ELR (cell line): ENCODE measurements at places on chromosomes 6 and 20.

DNA sequence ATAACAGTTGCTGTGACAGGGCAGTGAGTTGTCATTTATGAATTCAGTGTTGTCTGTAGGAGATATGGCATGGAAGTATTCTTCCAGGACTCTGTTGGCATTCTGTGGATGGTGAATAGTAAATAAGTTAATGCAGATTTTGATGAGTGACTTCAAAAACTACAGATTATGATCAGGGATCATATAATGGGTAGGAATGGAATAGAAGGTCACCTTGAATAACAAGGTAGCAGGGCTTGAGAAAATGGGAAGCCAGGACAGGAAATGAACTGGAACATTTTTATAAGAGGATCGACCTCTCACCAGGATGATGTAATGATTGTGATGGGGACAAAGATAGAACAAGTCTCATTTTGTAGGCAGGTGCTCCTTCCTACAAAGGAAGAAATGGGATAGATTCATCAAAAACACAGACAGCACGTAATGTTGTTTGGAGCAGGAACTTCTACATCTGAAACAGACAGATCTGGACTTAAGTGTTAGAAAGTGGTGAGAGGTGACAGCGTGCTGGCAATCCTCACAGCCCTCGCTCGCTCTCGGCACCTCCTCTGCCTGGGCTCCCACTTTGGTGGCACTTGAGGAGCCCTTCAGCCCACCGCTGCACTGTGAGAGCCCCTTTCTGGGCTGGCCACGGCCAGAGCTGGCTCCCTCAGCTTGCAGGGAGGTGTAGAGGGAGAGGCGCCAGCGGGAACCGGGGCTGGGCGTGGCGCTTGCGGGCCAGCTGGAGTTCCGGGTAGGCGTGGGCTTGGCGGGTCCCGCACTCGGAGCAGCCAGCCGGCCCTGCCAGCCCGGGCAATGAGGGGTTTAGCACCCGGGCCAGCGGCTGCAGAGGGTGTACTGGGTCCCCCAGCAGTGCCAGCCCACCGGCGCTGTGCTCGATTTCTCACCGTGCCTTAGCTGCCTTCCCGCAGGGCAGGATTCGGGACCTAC, 30.8 kb upstream of the SSR1 start:
- no peak for DNase-seq

DNA sequence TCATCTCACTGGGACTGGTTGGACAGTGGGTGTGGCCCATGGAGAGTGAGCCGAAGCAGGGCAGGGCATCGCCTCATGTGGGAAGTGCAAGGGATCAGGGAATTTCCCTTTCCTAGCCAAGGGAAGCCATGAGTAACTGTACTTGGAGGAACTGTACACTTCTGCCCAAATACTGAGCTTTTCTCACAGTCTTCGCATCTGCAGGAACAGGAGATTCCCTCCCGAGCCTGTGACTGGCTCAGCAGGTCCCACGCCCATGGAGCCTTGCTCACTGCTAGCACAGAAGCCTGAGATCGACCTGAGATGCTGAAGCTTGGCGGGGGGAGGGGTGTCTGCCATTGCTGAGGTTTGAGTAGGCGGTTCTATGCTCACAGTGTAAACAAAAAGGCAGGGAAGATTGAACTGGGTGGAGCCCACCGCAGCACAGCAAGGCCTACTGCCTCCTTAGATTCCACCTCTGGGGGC, 10.4 kb upstream of the CALHM5 start:
- DNase-seq, result no peak

DNA sequence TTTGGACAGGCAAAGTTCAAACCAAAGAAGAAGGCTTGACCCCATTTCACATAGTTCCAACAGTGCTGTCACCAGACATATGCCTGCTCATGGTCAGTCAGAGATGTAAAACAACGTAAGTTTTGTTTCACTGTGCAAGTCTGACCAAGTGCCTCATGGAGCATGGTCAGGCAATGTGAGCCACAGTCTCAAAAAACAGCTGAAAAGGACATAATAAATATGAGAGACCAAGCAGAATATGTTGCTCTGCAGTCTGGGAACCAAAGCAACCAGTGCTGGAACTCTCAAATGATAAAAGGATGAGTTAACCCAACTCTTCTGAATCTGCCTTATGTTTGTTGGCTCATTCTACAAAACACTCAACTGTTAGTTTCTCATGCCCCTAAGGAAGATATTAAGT, 39.9 kb upstream of the DST start:
- DNase-seq, result no peak

DNA sequence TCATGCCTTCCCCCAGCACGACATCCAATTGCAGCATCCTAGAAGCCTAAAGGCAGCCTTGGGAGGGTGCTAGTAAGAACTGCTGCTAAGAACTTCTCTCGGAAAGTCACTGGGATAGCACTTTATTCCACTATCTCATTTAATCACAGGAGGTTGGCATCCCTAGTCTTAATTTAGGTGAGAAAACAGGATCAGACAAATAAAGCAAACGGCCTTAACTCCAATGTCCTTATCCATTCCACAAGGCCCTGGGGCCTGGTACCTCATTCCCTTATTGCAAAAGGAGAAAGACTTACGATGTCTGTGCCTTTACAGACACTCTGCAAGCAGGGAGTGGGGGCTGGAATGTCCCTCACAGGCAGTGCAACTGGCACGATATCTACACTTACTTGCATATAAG, 60.7 kb downstream of the BFSP1 start:
- no peak for DNase-seq

DNA sequence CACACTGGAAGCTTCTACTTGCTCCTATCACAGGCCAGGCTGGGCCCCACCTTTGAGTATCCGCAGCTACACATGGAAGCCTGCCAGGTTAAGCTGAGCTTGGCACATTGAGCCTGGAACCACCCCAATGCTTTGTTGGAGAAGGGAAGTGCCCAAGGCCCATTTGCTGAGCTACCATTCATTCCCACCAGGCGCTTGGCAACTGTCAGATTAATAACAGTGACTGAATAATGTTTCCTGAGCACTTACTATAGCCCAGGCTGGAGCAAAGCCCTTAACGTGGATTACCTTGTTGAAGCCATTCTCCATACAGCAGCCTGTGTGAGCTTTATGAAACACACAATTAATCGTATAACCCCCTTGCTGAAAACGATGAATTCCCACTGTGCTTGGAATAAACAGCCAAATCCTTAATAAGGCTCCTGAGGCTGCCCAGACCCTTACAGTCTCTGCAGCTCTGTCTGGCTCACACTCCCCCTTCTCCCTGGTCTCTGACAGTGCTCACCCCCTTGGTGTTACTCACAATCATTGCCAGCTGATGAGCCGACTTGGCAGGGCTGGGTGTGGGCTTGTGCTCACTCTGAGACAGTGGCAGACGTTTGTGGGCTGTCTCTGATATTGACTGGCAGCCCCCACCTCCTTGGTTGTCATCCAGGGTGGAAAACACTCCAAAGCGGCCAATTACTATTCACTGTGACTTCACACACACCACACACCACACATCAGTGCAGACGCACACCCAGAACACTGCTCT, 357.1 kb downstream of the MAFB start:
- DNase-seq, result no peak

DNA sequence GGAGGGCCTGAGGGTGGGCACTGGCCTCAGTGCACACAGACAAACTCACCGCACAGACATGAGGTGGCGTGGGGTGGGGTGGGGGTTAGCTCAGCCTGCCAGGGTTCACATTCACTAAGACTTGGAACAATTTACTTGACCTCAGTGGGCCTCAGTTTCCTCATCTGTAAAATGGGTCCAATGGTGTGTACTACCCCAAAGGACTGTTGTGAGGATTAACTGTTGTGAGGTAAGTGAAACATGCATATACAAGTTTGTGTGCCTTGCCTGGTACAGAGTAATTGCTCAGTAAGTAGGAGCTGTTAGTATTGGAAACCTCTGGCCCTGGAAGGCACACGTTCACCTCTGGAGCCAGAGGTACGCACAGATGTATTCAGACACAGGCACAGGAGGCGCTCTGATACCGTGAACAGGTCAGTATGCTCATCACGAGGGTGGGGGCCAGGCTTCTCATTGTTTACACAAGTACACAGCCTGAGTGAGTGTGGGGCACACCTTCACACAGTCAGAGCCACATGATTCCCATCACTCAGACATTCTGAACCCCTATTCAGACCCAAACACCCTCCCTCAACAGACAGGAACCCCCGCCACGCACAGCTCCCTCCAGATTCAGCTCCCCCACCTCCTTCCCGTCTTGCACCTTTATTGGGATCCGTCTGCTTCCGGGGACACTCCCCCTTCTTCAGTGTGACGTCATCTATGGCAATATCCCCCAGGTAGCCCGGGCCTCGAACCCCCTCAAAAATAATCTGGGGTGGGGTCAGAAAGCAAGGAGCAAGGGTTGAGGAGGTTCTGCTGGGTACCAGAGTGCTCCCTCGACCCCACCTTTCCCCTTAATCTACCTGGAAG, 59.9 kb downstream of the MDGA1 start:
- DNase-seq, result no peak

DNA sequence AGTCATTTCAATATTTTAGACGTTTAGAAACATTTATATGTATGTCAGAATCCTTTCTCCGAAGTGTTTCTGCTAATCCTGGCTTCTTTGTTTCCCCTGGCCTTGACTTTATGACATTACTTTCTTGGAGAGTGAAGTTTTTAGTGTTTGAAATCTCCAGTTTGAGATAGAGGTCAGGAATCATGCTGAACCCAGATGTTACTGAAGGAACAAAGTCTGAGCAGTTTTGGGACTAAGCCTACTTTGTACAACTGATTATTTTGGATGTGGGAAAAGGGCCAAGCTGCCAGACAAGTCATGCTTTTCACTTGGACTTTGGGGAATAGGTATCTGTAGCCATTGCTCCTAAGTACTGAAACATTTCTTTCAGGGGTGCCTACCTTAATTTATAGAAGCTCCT, 2.3 kb downstream of the RNF144B start:
- peak; percentile 30 for DNase-seq

- DNase-seq, result no peak
Measured at GRCh38 chr6:133817460-133818047, 71.4 kb upstream of the TCF21 start.

DNA sequence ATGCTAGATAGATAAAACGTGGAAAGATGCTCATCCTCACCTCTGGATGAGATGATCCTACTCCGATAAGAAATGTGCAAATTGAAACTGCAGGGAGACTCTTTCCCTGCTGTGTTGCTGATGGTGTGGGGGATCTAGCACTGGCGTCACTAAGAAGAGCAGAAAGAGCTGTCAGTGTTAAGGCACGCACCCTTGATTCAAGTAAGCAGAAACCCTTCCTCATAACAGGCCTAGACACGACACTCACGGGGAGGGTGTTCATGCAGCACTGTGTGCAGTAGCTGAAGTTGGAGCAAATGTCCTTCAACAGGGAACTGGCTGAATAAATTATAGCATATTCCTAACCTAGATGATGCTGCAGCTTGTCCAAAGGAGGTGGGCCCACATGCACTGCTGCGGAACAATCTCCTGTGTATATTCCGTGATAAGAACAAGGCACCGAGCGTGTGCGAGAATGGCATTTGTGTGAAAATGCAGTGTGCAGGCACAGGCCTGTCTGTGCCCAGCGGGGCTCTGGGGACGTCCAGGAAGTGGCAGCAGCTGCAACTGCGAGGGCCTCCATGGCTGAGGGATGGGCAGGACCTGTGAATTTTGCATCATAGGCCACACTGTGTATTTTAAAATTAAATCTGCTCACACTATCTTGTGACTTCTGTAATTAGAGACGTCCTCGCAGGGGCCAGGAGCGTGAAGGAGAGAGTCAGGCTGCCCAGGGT, 64.0 kb downstream of the TCP11 start:
- DNase-seq, result no peak

DNA sequence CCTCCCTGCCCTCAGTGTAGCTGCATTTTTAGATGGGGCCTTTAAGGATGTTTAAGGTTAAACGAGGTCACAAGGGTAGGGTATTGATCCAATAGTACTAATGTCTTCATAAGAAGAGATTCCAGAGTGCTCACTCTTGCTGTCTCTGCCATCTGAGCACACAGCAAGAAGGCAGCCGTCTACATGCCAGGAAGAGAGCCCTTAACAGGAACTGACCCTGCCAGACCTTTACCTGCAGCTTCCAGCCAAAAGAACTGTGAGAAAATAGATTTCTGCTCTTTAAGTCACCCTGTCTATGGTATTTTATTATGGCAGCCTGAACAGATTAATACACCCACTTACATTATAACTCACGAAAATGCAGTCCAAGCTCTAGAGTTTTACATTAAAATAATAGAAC, 685.3 kb upstream of the MARCKS start:
- DNase-seq, result no peak

DNA sequence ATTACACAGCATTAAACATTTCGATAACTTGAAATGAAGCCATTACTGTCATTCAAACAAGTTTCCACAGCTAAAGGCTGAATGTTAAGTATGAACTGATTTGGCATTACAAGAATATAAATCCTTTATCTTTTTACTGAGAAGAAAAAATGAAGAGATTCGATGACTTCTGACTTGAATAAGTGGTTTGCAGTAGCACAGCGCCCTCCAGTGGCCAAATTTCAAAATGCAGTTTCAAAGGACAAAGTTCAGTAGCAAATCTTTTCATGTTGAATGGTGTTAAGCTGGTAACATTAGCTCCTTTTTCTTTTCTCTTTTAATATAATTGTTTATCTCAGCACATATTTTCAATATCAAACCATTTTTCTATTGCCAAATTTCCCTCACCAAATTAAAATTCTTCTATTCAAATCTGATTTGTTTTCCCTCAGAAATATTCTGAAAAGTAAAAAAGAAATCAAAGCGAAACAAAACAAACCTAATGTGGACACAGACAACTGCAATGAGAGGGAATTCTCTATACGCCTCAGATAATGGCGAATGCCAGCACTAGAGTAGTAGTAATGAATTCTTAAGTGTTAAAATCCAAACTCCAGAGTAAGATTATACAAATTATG, 145.7 kb downstream of the BTBD9 start:
- DNase-seq, result peak; percentile 73

GRCh38 chr6:3214898-3215297, 12.6 kb downstream of the TUBB2B start:
- DNase-seq, result no peak

DNA sequence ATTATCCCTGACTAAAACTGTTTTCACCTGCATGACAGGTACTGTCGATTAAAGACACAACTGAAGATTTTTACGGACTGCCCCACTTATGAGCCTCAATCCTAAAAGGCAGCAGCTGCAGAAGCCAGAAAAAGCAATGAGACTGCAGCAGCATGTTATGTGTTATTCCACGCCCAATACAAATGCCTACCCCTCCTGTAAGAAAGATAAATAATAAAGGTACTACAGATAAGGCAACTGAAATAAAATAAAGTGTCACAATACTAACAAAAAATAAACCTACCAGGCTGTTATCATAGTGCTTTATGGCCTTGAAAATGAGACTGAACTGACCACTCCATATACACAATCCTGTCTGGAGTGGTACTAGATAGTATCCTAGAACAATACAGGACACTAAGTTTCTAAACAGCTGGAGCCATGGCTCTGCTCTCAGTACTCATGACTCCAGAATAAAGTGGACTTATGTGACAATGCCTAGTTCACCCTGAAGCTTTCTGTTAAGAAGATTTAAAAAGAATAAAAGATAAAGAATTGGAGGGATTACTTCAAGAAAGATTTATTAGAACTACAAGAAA, 9.5 kb downstream of the BCLAF1 start:
- DNase-seq, result no peak

DNA sequence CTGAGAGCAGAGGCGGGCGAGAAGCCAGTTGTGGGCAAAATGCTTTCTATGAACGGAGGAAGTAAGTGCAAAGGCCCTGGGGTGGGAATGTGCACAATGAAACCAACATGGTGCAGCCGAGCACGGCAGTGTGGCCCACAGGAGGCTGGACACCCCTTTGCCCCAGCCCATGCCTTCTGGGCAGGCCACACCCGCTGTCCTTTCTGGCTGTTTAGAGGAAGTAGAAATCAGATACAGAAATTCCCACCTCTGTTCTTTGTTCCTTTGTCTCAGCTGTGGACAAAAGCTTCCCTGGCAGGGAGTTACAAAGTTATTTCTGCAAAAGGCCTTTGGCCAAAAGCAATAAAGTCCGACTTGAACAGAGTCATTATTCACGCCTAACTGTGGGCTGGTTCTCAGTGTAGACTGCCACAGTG, 11.9 kb downstream of the SULF2 start:
- no peak for DNase-seq
